ENCODE measurements at places on chromosomes 1 and 21. TPM values are rescaled to one million over a fixed set of nuclear protein-coding genes. Genes with fewer than 3 reads are reported as not detected.
A peak's percentile ranks its signal among the peaks of the same experiment; 100 is the strongest.

GRCh38 chr1:210527091-210527490 is 198.4 kb downstream of the HHAT start:
- DNase-seq = no peak

- no peak for DNase-seq
Measured at GRCh38 chr21:26790296-26790695, 54.9 kb downstream of the ADAMTS1 start.

DNA sequence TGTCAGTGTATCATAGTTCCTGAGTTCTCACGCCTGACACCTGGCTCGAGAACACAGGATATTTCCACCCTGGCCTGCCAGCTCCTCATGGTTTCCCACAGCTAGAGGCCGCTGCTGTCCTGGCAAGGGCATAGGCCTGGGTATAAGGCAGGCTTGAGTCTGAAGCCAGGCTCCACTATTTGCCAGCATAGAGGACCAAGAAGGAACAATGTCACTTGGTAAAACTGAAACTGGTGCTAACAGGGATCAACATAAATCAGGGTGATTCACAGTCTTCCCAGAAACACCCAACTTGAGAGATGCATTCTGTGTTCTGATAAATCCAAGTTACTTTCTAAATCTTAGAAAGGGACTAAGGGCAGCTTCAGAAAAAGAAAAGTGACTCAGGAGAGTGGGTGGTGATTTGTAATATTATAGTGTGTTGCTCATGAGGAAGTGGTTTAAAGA is 6.9 kb upstream of the S100A2 start:
- DNase-seq = peak; percentile 91

DNA sequence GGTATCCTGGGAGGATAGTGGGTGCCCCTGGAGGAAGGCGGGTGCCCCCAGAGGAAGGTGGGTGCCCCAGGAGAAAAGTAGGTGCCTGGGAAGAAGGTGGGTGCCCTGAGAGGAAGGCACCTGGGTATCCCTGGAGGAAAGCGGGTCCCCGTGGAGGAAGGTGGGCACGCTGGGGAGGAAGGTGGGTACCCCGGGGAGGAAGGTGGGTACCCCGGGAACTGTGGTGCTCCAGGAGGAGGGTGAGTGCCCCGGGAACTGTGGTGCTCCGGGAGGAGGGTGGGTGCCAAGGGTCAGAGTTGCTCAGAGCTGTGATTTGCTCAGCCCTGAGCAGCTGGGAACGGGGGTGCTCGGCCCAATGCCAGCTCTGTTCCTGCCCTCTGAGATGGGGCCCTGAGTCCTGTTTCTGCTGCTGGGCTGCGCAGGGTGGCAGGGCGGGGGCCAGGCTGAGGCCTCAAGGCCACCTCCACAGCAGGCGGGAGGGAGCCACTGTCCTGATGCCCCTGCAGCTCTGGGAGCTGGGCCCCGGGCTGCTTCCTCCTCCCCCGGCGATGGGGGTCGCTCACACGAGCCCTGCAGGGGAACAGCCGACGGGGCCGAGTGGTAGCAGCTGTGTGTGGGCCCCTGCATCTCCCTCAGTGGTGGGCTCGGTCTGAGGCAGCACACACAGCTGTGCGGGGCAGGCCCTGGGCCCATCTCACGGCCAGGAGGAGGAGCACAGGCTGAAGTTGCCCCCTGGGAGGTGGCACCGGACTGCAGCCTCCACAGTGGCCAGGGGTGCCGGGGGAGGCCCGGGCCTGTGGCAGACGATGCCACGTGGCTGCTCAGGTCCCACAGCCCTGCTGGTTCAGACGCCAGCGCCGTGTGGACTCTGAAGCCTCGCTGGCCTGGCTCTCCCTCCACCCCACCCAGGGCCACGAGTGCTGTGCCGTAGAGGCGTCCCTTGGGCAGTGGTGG is 57.4 kb downstream of the SLX9 start:
- DNase-seq = no peak

DNA sequence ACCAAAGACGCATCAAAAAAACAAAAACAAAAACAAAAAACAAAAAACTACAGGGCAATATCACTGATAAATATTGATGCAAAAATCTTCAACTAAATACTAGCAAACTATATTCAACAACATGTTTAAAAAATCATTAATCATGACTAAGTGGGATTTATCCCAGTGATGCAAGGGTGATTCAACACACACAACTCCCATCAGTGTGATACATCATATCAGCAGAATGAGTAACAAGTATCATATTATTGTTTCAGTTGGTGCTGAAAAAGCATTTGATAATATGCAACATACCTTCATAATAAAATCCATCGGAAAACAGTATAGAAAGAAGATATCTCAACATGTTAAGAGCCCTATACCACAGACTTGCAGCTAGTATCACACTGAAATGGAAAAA is 953.0 kb downstream of the AMY1C start:
- DNase-seq = no peak

DNA sequence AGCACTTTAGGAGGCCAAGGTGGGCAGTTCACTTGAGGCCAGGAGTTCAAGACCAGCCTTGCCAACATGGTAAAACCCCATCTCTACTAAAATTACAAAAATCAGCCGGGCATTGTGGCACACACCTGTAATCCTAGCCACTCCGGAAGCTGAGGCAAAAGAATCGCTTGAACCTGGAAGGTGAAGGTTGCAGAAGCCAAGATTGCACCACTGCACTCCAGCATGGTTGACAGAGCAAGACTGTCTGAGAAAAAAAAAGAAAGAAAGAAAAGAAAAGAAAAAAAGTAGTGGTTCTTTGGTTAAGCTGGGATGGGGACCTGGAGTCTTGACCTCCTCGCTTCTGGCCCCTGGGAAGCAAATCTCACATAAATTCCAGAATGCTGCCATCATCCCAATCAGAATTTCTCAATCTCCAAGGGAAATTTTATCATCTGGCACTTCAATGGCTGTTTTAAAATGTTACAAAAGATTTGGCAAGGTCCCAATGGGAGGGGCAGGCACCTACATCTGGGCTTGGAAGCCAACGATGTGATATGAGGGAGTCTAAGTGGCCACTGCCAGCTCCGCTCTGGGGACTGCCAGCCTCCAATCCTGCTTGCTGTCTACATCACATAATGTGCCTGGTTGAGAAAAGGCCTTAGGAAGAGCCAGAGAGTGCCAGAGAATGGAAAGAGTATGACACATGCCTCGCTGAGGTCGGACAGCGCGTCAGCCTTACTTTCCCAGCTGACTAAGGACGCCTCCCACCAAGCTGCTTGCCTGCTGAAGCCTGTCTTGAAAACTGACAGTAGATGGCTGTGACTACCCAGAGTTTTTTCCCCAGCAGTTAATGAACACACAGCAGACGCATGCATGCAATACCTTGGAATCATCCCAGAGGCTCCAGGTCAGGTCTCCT is 42.1 kb upstream of the SRP9 start:
- peak; percentile 88 for DNase-seq

DNA sequence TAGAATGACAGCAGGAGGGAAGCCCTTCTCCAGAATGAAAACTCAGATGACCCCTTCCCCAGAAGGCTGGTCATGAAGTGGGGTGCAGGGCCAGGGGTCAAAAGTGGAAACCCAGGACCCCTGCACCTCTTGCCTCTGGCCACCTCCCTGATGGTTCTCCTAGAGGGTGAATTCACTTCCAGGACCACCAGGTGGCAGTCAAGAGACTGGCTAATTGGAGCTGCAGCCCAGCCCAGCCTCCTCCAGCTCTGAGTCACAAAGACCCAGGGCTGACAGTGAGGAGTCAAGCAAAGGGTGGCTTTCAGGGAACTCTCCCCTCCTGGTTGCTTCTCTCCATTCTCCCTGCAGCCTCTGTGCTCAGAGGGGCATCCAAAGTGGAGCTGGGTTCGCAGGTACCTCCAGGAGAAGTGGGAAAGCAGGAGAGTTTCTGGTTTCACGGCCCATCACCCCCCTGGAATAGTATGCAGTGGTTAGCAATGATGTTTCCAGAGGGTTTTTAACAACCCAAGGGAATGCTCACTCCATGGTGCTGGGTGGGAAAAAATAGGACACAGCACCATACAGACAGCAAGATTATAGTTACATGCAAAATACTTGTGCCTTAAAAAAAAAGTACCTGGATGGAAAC is 6.1 kb upstream of the EPHB2 start:
- DNase-seq = peak; percentile 94

GRCh38 chr1:194042736-194043135 is 856.3 kb upstream of the B3GALT2 start:
- DNase-seq = no peak

DNA sequence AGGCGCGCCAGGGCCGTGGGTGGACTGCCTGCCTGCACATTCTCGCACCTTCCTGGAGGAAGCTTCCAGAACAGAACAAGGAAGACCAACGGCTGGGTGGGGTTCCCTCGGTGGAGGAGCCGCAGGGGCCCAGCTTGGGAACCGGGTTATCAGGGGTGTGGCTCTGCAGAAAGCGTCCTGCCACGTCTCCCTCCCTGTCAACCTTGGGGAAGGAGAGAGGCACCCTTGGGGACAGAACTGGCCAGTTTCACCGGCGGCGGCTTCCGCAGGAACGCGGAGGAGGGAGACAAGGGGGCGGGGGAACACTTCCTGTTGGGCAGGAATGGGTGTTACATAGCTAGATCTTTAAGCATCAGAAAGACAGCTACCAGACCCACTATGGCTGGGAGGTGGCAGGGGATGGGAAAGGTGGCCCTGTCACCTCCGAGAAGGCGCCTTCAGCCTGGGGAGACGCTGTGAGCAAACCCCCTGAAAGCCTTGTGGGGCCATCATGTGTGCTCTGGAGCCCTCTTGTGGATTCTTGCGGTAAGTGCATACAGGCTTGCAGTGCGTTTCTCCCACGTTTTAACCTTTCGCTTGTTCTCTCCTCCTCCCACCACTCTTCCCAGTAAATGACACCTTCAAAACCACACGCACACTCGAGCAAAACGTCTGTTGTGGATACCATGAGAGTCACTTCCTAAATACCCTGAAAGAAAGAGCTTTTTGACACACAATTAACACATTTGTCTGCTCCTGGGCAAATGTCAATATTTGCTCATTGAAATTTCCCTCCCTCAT is 3.8 kb upstream of the PLEKHA6 start:
- peak; percentile 80 for DNase-seq

- no peak for DNase-seq
Measured at GRCh38 chr1:205676002-205676401, 4.3 kb downstream of the SLC45A3 start.

DNA sequence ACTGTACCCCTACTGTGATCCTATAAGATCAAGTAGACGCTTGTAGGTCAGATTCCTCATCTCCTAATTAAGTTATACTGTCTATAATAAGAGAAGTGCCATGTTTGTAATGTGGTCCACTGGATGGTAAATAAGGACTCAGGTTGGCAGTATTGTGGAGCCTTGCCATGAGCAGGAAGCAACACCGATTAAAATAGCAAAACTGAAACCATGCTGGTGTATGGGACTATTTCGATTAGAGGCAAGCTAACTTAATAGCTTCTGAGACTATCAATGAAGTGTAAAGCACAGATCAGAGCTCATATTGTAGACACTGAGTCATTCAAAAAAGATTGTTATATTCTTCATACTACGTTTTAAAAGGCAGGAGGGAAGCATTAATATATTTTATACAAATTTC is 348.8 kb downstream of the HHAT start:
- DNase-seq = no peak

- no peak for DNase-seq
Measured at GRCh38 chr1:1054971-1055370, 19.1 kb downstream of the RNF223 start.

DNA sequence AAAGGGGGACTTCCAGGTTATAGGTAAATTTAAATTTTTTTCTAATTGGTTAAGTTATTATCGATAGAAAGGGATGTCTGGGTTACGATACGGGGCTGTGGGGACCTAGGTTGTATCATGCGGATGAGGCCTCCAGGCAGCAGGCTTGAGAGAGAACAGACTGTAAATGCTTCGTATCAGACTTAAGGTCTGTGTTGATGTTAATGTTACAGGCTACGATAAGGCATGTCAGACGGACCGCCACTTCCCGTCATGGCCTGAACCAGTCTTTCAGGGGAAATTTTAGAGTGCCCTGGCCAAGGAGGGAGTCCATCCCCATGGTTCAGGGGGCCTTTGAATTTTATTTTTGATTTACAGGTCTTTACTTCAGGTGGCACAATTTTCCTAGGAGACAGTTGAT is 16.7 kb downstream of the ABCG1 start:
- DNase-seq = peak; percentile 34

GRCh38 chr1:227351443-227351842 is 33.2 kb upstream of the CDC42BPA start:
- no peak for DNase-seq

GRCh38 chr21:46202592-46203202 is 18.4 kb upstream of the SPATC1L start:
- DNase-seq = no peak

GRCh38 chr1:234525099-234525799 is 46.3 kb upstream of the TARBP1 start:
- DNase-seq = no peak

DNA sequence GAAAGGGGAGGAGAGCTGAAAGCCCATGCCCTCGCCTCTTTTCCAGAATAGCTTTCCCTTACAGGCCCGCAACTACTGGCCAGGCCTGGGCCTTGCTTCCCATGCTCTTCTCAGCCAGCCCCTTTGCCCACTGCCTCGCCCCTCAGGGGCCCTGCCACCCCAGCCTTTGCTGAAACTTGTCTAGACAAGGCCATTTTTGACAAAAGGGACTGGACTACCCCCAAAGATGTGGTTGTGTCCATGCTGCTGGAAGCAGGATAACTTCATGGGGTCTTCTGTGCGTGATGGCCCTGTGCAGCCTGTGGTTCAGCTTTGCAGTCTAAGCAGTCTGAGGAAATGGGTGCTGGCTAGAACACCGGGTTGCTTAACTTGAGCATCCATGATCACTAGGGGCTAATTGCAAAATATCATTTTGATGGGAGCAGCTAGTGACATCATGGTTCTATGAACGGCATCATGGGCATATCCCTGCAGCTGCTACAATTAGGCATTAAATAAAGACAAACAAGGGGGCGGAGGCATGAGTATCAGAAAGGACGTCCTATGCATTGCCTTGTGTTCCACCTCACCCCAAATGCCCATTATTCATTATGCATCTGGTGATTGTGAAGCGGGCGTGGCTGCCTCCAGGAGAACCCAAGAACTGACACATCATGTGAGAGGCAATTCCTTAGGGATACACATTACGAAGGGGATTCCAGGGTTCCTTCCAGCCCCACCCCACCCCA is 36.8 kb downstream of the NTPCR start:
- no peak for DNase-seq

- DNase-seq = no peak
Measured at GRCh38 chr1:217029281-217030157, 306.3 kb upstream of the ESRRG start.

GRCh38 chr1:225907341-225907740 is 16.7 kb downstream of the PYCR2 start:
- no peak for DNase-seq

GRCh38 chr1:15948595-15949452 is 27.1 kb downstream of the ZBTB17 start:
- peak; percentile 95 for DNase-seq

GRCh38 chr1:22754824-22755223 is 44.2 kb downstream of the EPHB2 start:
- no peak for DNase-seq

The SPRR1A gene
- not detected for total RNA-seq

The DNAH14 gene
- 82.1 TPM for total RNA-seq

The RGS5 gene
- total RNA-seq = 214 TPM

The RERE gene
- total RNA-seq = 203 TPM

The LCE1D gene
- total RNA-seq = not detected

The LCE1A gene
- total RNA-seq = not detected

The ORC1 gene
- 6.9 TPM for total RNA-seq

The RNU11 gene
- not detected for total RNA-seq

The LCE3D gene
- total RNA-seq = not detected

The ACTL8 gene
- 12.6 TPM for total RNA-seq

The DEPDC1 gene
- 12.7 TPM for total RNA-seq

All from testis (tissue), 5 donors.